ENCODE measurements at places on chromosomes 7 and 10. TPM values are rescaled to one million over a fixed set of nuclear protein-coding genes. Genes with fewer than 3 reads are reported as not detected.
A peak's percentile ranks its signal among the peaks of the same experiment; 100 is the strongest.

DNA sequence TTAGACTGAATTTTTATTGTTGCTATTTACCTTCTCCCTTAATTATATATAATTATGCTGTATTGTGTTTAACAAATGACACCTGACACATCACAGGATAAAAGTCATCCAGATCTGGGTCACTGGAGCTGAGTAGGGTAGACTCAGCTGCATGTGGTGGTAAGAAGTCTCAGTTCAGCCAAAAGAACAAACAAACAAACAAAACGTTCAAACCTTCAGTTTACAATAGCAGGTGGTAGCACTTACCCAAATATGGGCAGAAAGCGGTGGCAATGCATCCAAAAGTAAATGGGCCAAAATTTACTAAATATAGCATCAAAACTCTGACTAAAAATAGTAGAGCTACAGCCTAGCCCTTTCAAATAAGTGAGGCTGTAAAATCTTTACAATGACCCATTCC is 42.2 kb downstream of the ZWINT start:
- DNase-seq = no peak

- DNase-seq = peak; percentile 76
Measured at GRCh38 chr7:151590071-151590849, 70.6 kb upstream of the RHEB start.

DNA sequence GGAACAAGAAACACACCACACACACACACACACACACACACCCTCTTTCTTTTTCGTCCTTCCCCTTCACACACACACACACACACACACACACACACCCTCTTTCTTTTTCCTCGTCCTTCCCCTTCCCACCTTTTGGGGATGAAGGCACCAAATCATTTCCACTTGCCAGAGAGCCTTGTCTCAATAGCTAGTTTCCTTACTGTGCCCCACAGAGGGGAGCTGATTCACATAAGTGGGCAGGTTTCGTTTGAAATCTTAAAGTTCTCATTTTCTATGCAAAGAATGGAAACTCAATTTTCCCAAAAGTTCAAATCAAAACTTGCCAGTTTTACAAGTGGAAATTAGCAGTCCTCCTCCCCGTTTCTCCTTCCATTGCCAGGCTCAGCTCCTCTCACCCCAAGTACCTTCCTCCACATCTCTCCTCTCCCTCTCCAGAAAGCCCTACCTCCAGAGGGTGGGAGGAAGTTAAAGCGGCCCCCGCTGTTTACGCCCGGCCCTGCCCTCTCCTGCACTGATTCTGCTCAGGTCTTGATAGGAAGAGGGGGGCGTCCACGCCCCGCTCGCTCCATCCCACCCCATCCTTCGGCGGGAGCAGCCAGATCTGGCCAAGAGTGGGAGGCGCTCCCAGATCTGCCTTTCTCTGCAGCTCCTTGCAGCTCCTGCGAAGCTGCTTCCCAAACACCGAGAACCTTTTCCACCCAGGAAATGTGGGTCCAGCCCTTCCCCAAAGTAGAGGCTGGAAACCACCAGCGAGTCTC is 1.3 kb downstream of the CTTNBP2 start:
- DNase-seq = peak; percentile 14

- peak; percentile 15 for DNase-seq
Measured at GRCh38 chr10:86113044-86113443, 253.6 kb downstream of the GRID1 start.

- no peak for DNase-seq
Measured at GRCh38 chr10:33341637-33342036, 7.2 kb upstream of the NRP1 start.

DNA sequence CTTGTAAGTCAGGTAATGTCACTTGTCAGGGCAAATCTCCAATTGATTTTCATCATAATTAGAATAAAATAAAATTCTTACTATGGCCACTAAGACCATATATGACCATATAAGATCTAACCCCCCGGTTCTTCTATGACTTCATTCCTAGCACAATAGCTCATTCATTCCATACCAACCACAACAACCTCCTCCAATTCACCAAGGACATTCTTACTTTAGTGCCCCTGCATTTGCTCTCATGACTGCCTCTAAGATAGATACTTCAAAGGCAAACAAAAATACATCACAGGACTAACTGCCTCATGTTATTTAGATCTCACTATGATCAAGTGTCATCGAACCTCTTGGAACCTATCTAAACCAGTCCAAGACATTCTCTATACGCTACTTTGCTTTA is 90.8 kb downstream of the SNX13 start:
- no peak for DNase-seq

GRCh38 chr7:43768887-43769272 is 10.4 kb downstream of the BLVRA start:
- peak; percentile 49 for DNase-seq

DNA sequence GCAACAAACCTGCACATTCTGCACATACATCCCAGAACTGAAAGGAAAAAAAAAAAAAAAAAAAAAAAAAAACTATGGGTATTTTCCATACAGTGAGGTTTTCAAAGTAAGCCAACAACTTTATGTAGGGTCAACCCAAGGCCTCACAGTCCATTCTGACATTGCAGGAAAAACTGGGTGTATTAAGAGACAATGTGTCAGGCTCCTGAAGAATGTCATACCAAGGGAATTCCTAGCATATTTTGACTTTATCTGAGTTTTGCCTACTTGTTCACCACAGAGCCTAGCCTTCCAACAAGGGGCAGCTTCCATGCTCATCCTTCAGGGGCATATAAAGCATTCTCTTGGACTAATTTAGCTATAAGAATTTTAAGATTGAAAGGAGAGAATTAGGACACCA is 368.9 kb downstream of the PLXDC2 start:
- DNase-seq = no peak

DNA sequence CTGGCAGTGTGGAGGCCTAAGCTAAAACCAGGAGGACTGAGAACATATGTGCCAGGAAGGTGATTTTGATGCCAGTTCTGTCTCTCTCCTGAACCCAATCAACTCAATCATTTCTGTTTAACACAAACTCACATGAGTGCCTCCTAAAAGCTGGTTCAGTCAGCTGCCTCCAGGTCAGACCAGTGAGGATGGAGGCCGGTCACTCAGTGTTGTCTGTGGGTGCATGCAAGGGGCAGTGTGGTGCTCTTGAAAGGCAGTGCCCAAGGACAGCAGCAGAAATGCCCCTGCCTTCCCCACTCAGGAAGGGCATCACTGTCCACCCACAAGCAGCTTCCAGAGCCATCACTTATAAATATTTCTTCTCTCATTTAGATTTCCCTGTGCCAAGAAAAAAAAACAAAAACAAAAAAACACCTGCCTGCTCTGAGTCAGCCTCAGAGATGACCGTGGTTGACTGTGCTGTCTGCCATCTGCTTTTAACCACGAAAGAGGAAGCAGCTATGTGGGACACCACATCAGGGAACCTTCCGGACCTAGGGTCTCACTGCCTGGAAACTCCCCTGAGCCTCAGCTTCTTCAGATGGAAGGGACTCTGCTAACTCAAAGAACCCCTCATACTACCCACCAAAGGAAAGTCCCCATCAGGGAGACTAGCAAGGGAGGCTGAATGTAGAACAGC is 39.1 kb downstream of the VOPP1 start:
- no peak for DNase-seq

The CPN1 gene
- total RNA-seq = not detected

The ASB10 gene
- not detected for total RNA-seq

The SCART1 gene
- total RNA-seq = 1.8 TPM

The CYP3A7 gene
- not detected for total RNA-seq

The STEAP1B gene
- total RNA-seq = not detected

The CEP55 gene
- 1.9 TPM for total RNA-seq

The NPSR1 gene
- not detected for total RNA-seq
